ENCODE measurements at places on chromosomes 7 and 10.

DNA sequence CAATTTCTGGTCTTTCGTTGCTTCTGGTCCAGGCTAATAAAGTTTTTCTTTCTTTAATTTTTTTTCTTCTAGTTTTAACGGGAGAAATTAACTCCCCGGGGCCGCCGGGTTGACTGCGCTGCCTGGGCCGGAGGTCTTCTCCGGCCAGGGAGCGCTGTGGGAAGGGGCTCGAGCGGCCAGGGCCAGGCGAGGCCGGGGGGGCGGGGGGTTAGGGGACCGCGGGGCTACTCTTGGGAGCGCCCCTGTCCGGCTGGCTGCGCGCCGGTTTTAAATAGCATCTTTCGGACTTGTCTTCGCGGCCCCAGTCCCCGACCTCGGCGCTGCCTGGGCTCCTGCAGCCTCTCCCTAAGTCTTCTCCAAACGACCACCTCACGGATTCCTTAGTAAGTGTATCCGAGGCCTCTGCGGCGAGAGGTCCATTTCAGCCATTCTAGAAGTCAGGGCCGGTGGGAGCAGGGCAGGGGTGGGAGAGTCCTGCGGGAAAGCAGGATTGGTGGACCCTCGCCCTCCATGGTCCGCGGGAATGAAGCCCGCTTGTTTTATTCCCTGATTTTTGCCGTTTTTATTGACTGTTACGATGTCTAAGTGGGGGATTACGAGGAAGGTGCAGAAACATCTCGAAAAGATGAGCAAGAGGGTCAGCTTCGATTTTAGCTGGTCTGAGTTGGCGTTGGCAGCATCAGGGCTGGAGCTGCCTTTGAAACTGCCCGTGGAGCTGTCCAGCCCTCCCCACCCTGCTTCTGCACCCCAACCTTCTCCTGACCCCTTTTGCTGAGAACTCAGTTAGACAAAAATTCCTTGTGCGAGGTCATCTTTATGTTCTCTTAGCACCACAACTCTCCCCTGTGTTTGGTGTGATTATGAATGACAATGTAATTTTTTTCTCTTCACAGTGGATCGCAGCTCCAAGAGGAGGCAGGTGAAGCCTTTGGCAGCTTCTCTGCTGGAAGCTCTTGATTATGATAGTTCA is 555 bp downstream of the PHF14 start:
- no peak for DNase-seq

GRCh38 chr7:20958572-20958971 is 171.9 kb upstream of the SP8 start:
- no peak for DNase-seq

GRCh38 chr10:59823111-59823510 is 69.9 kb upstream of the MRLN start:
- no peak for DNase-seq

- no peak for DNase-seq
Measured at GRCh38 chr7:32163141-32163806, 93.1 kb upstream of the PDE1C start.

All from iPS DF 19.7 (cell line).